GM12878 (cell line): ENCODE measurements at places on chromosomes 12 and 14.

DNA sequence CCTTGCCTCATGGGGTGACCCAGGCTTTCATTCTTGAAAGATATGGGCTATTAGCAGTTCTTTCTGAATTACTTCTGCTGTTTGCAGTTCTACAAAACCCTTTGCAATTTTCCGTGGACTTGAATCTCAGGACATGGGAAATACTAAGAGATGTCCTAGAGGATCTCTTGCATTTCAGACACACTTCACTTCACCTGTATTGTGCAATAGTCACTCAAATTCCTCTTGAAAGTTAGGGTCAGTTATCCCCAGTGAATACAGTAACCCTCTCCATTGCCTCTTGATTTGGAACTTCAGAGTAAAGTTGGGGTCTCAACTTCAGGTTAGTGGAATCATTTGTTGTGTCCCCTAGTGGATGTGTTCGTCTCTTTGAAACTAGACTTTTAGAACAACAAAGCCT lies 31.8 kb downstream of the YLPM1 start:
- no peak for DNase-seq

DNA sequence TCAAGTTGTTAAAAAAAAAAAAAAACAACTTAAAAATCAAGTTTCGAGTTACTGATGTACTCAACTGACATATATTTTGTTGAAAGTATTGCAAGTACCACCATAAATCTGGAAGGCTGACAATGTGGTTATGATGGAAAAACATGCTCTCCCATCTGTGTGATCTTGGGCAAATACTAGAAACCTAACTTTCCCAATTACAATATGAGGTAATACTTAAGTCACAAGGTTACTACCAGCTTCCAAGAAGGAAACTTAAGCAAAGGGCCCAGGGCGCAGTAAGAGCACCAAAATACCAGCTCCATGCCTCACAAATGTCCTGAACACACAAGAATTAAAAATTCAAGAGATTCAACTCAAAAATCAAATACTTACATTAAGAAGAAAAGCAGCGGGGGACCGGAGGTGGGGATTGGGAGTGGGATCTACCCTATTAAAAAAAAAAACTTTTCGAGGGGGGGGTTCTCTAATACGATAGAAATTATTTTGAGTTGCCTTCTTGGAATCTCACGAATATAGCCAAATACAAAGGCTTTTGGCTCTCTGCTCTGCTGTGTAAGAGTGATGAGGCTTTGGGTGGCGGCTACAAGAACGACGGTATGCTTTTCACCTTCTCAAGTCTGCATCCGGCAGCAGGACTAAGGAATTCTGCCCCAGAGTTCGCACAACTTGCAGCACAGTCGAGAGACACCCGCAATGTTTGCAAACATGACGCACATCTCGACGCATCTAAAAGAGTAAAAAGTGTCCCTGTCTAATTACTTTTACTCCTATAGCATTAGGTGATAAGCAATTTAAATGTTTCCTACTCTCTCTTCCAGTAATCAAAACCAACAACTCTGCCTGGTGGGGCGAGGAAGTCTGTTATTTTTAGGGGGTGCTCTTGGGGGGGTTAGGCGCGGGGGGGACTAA lies 1.1 kb downstream of the SAV1 start:
- DNase-seq, result no peak

GRCh38 chr12:57027011-57027804 lies 10.9 kb upstream of the TAC3 start:
- no peak for DNase-seq

- no peak for DNase-seq
Observed at GRCh38 chr12:13179211-13180074, 17.1 kb upstream of the EMP1 start.

DNA sequence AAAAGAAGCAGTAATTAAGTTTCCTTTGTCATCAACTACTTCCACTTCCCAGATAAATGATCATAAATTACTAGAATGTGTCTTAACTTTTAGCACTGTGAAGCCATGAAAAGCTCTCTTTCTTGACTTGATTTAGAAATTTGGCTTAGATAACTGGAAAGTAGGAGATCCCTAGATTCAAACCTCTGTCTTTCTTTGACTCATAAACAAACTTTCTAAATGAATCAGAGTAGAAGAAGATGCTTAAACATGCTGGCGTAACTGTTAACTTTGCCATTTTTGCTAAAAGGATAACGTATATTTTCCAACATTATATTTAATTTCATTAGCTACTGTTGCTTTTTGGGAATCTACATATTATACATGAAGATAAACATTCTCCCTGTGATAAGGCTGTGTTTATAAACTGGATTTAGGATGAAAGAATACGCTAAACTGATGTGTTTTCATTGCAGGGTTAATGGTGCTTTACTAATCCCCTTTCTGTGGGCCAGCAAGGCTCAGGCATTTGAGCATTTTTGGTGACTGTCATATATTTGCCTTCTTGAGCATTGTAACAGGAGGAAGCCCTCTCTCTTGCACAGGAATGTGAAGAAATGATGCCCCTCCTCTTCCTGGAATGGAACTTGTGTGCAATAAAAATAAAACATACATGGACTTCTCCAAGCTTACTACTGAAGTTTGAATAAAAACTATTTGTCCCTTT lies 301.4 kb downstream of the BMP4 start:
- no peak for DNase-seq

DNA sequence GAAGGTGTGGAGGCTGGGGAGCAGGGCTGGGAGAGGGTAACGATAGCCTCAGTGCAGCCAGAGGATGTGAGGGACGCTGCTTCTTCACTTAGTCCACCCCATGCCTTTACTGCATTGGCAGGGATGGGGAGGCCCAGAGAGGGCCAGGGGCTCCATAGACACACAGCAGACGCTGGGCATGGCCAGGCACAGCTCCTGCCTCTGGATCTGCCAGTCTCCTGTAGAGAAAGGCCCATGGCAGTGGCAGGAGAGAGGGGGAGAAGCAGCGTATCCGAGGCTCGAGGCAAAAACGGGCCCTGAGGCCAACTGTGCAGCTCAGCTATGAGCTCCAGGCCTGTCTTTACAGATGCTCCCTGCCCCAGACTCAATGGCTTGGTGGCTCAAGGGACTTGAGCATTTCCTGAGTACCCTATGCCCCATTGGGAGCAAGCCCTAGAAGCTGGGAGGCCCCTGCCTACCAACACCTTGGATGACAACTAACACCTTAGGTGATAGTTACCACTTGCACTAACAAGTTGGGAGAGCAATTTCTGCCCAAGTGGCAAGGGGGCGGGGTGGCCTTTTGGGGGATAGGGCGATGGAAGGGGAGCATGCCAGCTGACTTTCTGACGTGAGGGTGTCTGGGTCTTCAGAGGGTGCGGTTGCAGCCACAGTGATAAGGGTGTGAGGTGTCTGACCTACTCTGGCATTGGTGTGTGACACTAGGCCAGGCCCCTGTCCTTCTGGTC lies 5.0 kb upstream of the LBHD2 start:
- no peak for DNase-seq

DNA sequence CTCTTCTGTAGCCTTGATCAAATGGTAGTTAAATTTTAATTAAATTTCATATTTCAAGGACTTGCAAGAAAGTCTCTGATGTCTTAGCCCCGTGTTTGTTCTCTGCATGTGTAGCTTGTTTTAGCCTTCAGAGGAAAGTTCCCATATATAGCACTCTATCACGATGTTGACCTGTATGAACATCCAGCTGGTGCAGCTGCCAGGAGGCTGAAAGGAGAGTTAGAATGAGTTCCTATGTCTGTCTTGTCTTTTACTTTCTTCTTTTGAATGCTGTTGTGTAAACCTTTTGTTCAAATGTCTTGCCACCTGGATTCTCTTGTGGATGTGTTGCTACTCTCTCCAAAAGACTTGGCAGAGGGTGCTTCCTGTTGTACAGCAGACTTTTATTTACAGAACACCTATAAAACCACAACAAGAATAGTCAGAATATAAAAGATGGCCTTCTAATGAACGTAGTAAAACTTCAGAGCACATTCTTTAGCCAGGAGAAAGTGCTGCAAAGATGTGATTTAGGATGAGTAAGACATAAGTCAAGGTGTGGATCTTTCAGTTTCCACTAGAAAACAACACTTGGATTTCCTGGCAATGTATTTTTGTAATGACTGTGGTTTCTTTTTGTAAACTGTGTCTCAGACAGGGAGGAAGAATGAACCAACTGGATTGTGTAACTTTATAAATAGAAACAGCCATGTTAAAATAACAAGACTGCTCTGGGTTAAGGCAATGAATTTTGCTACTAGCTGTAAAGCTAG lies 17.2 kb downstream of the NAV3 start:
- DNase-seq, result peak; percentile 26

- DNase-seq, result no peak
Observed at GRCh38 chr14:38366374-38366773, 110.5 kb upstream of the CLEC14A start.

GRCh38 chr12:52829986-52830770 lies 3.9 kb downstream of the KRT79 start:
- no peak for DNase-seq

DNA sequence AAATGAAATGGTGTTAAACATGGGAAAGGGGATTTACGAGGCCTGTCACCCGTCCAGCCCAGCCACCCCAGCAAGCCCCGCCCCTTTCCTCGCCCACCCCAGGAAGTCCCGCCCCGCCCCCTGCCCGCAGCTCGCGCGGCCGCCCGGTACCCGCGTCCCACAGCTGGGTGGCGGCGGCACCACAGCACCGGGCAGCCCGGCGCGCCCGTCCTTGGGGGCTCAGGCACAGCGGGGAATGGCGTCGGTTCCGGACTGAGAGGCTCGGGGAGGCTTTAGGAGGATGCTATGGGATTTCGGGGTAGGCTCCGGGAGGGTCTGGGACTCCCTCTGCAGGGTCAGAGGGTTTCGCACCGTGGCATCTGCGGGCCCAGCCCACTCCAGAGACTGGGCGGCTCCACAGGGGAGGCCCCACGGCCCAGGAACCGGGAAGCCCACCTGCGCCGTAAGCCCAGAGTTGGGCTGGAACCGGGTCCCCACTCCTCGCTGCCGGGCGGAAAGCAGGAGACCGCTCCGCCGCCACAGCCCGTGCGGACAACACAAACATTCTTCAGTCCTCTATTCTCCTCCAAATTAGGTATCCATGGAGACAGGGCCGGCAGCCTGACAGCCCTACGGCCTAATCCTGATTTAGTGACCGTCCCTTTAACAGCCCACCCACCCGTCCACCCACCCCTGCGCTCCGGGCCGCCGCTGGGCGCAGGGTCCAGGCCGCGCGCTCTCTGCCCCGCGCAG lies 1.4 kb downstream of the FIGNL2 start:
- no peak for DNase-seq

DNA sequence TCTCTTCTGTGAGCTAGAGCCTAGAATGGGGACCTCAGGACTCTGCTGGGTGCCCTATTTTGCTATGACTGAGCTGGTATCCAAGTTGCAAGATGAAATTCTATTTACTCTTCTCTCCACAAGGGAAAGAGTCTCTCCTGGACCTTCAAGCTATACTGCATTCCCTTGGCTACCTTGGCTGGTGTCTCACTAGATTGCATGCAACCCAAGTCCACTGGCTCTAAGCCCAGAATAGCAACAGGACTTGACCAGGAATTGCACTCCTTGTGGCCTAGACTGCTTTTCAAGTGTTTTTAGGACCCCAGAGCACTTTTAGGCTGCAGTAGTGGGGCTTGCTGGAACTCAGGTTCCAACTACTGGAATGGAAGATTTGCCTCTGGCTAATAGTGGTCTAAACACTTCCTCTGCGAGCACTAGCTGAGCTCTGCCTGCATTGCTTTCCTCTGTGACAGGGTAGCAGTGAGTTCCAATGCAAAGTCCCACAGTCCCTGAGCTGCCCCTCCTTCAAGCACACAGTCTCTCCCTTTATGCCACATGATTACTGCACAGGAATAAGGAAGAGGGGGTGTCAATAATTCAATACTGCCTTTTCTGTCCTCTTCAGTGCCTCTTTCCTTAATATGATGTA lies 1009.1 kb upstream of the FLRT2 start:
- no peak for DNase-seq

- no peak for DNase-seq
Observed at GRCh38 chr12:27958675-27959074, 13.9 kb downstream of the PTHLH start.

DNA sequence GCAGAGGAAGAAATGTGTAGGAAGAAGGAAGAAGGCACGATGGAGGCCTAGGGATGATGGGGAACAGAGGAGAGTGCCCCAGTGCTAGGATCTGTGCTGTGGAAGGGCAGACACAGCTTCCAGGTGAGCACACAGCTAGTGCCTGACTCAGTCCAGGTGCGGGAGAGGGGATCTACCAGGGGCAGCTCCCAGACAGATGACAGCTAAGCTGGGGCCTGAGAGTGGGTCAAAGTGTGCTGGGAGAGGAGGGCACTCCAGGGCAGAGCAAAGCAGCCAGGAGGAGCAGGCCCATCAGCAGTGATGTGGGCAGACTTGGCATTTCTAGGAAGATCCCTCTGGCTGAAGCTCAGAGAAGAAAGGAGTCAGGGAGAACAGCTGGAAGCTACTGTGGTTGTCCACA lies 36.7 kb downstream of the LRTM2 start:
- no peak for DNase-seq

GRCh38 chr12:67650388-67651131 lies 2.0 kb downstream of the DYRK2 start:
- DNase-seq, result no peak

- no peak for DNase-seq
Observed at GRCh38 chr12:25502118-25502517, 51.0 kb downstream of the LMNTD1 start.

DNA sequence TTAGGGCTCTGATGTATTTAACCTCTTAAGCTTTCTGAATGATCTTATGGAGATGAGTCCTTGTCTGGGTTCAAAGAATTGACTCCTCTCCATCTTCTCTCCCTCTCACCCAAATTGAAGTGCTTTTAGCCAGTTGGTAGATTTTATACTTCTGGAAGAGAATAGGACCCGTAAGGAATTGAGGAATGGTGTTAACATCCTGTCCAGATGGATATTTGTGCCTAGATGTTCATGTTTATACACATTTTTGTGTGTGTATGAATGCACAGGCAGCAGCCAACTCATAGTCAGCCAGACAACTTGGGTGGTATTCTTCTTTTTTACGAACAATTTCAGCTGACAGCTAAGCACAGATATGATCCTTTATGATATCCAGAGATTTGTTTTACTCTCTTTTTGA lies 449.6 kb upstream of the RGS6 start:
- DNase-seq, result no peak

DNA sequence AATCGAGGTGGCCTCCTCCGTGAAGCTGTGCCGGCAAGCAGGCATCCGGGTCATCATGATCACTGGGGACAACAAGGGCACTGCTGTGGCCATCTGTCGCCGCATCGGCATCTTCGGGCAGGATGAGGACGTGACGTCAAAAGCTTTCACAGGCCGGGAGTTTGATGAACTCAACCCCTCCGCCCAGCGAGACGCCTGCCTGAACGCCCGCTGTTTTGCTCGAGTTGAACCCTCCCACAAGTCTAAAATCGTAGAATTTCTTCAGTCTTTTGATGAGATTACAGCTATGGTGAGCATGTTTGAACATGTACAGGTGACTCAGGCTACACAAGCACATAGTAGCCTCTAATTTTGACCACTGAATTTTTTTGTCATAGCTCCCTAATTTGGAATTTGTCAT lies 59.7 kb downstream of the ATP2A2 start:
- no peak for DNase-seq

- no peak for DNase-seq
Observed at GRCh38 chr12:22527999-22528398, 16.3 kb downstream of the C2CD5 start.
